Activated CD4-positive, alpha-beta T cell treated with anti-CD3 and anti-CD28 coated beads, Interleukin-2, amount 10 ng/mL, durations not matched to agents 7 days and 5 days (primary cell): ENCODE measurements at places on chromosomes 13 and 19.
A peak's percentile ranks its signal among the peaks of the same experiment; 100 is the strongest.

DNA sequence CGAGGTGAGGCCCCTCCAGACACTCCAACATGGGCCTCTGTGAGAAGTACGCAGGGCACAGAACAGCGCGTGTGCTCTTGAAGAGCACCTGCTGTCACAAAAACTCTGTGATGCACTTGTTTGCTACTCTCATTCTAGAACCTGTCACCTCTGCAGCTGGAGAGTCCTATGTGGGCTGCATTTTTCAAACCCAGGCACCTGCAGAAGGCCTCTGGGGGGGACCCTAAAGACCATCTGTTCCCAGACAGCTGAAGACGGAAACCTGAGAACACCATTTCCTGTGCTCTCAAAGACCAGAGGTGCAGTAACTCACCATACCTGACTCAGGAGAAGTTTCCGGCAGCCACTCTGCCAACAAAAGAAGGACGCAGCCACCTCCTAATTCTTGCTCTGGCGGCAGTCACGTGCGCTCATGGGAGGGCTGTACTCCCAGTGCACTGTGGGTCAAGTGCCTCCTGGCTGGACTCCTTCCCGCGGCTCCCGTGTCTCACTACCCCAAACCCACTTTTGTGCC, 28.1 kb downstream of the RANBP3 start:
- DNase-seq, result peak; percentile 47

- no peak for DNase-seq
Measured at GRCh38 chr13:41216160-41216559, 21.8 kb upstream of the KBTBD7 start.

DNA sequence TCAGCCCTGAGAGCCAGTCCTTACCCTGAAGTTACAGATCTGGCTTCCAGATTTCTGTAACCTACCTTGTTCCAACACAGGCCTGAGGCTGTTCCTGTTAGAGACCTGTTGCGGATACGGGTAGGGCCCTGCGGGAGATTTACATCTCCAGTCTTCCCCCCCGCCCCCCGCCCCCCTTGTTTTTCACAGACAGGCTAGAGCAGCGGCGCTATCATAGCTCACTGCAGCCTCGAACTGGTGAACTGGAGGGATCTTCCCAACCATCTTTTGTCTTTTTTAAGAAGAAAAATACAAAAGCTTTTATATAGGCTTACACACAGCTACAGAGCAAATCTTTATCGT, 10.6 kb upstream of the CEACAM21 start:
- DNase-seq, result no peak

DNA sequence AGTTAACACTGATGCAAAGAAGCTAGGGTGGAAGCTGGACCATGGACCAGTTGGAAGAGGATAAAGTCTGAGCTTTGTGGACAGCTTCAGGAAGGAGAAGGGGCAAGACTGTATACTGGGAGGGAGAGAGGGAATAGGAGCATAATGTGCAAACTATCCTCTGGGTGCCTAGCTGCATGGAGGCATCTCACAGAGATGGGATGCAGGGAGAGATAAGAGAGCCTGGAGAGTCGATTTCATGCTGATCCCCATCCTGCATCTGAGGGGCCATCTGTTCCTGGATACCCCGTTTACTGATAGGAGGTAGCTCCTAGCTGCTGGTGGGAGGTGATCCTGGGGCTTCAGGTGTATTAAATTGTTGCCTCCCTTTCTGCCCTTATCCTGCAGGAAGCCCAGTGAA, 8.8 kb downstream of the CYP4F3 start:
- no peak for DNase-seq

DNA sequence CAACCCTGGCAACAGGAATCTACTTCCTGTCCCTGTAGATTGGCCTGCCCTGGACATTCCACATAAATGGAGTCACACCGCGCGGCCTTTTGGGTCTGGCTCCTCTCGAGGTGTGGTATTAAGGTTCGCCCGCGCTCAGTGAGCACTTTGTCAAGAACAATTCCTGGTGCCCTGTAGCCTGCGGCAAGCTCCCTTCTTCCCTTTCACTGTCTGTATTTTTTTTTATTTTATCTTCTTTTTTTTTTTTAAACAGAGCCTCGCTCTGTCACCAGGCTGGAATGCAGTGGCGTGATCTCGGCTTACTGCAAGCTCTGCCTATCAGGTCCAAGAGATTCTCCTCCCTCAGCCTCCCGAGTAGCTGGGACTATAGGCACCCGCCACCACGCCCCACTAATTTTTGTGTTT, 28.3 kb downstream of the PEX11G start:
- DNase-seq, result no peak

DNA sequence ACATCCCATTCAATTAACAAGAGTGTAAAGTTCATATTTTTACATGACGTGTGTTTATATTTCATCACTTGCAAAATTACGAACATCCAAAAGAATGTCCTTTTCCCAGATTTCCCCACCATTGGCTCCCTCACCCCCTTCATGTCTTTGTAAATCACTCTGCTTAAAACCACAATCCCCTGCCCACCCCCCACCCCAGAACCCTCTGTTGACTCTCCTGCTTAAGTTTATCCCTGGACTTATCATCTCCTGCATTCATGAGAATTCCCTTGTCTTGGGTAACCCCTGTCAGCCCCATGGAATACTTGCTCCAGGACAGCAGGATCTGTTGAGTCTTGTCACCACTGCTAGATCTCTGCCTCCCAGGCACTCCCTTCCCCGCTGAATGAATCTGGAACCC, 109.9 kb downstream of the COL4A1 start:
- no peak for DNase-seq

- DNase-seq, result no peak
Measured at GRCh38 chr13:85461621-85462020, 337.6 kb downstream of the SLITRK6 start.

DNA sequence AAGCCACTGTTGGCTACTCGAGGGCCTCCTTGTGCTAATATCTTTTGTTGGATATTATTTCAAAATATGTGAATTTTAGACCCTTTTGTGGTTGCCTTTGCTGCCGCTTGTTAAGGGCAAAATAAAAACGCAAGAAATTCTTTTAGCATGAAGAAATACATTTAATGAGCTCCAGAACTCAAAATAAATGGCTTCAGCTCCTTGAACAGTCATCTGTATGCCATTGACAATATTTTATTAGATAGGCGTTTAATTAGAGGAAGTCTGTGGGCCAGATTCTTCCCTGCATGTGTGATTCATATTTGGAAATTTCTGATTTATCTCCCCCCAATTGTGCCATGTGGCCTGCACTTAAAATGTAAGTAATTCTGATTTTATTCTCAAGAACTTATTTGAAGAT, 177.2 kb downstream of the STK24 start:
- no peak for DNase-seq

DNA sequence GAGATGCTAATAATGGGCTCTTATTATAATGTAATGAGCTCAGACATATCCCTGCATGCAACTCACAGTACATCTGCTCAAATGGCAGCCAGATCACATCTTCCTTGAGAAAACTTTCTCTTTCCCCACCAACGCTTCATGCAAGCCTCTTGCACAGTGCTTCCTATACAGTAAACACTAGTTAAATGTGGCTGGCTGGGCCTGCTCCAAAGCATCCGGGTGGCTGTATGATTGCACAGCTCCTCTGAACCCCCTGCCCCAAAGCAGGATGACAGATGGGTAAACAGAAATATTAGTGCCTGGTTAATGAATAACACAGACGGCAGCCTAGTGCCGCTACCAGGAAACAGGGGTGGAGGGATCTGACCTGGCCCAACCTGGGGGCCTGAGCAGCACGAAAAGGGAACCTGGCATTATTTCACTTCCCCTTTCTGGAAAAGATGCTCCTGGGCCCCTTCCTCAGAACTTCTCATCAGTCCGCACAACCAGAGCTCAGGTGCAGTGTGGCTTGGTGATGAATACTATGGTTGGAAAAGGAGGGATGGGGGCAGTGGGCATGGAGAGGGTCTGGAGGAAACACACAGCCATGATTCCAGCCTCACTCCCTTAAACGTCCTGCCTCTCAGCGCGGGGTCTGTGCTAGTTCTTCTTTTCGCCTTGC, 10.8 kb downstream of the FFAR2 start:
- DNase-seq, result no peak

GRCh38 chr19:55141696-55142095, 7.3 kb downstream of the TNNT1 start:
- no peak for DNase-seq

DNA sequence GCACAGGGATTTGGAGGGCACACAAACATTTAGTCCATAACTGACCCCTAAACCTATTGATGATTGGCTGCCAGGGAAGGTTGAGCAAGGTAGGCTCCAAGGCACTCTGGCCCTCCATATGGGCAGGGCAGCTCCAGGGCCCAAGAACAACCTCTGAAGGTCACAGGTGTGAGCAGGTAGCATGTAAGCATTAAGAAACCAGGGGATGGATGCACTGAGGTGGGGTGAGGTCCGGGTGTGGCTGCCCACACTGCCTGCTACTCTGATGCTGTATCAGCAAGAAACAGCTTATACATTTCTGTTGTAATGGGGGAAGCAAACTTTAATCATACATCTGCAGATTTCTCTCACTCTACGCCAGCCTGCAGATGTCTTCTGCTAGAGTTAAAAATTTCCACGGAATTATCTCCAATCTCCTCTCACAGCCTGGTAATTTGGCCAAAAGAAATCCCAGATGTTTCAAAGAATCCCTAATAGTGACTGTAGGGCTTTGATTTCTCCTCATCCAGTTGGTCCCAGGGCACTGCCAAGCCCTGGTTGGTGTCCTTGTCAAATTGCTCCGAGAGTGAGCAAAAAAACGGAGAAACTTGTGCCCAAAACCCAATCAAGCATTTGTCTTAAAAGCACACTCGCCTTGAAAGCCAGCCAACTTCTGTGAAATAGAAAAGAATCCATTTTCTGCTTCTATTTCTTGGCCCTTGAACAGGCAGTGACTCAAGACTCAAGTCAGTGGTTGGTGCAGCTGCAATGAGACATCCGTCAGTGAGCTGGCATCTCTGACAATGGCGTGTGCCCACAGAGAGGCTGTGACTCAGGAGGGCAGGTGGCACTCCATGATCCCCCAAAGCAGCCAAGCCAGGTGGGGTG, 72.5 kb upstream of the MRI1 start:
- no peak for DNase-seq

DNA sequence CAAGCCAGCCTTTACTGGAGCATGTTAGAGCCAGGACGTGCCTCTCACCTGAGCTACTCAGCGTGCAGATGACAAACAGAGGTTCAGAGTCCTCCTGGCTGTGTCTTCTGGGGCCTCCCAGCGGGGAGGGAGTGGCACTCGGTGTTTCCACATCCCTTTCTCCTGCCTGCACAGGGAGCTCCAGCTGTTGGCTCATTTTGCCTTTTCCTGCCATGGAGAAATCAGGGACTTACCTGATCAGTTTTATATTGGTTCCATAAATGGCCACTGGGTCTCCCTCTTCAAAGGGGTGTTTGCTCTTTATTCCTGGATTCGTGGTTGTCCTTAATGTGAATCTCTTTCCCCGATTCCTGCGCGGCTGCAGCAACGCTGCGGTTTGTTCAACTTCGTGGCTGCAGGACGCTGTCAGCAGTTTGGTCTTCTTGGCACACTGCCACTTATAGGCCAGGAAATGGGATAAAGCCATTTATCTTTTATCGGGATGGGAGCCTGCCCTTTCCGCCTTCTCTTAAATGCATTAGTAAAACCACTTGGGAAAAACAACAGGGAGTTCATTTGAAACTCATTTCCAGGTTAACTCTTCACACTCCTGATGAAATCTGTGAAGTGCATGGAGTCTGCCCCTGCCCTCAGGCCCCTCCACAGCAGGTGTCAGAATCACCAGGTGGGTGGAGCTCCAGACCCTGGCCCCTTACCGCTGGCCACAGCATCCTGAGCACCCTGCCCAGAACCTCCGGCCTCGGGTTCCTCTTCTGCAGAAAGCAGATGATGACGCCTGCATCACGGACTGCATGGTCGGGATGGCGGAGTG, 39.8 kb upstream of the MCF2L start:
- DNase-seq, result no peak

DNA sequence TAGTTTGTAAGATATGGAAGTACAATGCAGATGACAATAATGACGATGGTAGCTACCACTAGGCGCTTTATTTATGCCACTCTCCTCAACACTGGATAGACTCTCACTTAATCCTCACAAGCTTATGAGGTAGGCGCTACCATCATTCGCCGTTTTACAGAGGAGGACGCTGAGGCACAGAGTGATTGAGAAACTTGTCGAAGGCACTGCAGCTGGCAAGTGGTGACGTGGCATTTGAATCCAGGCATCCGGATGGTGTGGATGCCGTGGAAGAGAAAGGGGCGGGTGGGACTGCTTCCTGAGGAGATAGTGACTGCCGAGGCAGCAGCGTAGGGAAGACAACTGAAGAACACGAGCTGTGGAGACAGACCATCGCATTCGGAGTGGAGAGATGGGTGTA, 1.3 kb upstream of the RPS9 start:
- DNase-seq, result no peak
